ENCODE measurements at places on chromosomes 4 and X.

GRCh38 chr4:85420831-85421230 is 54.1 kb upstream of the ARHGAP24 start:
- no peak for DNase-seq

GRCh38 chr4:46870411-46870810 is 38.6 kb downstream of the COX7B2 start:
- DNase-seq, result no peak

GRCh38 chr4:152894673-152895072 is 41.5 kb upstream of the FHDC1 start:
- DNase-seq, result no peak

DNA sequence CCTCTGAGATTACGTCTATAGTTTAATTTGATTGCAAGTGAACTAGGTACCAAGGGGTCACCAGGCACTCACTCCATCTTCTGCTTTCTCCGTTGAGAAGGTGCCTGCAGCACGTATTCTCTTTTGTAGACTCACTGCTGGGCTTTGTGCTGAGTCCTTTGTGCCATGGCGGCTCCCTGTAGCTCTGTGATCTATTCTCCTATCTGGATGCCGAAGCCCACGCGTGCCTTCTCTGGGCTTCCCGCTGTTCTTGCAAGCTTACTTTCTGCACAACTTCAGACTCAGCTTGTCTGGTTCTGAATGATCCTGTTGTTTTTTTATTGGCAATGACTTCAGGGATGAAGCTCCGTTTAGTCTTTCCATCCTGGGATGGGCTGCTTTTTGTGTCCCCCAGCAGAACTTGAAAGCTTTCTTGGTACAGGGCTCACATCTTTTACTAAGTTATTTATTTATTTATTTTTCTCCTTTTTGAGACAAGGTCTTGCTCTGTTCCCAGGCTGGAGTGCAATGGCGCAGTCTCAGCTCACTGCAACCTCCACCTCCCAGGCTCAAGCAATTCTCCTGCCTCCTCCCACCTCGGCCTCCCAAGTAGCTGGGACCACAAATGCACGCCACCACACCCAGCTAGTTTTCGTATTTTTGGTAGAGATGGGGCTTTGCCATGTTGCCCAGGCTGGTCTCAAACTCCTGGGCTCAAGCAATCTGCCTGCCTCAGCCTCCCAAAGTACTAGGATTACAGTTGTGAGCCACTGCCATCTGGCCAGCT is 100.9 kb upstream of the NKX1-1 start:
- DNase-seq, result no peak

DNA sequence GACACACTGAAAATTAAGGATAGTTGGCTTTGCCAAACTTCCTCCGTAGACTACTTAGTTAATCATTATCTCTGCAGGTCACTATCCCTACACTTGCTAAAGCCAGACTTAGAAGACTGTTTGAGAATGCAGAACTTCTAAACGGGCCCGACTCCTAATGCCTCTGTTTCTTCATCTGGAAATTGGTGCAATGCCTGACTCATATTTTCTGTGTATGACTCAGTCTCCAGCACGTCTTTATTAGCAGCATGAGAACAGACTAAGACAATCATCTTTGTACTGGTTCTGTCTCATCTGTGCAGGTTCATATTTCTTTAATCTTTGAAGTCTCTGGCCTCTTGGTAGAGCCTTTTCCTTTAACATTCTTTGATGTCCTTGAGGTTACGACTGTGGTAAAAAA is 411.9 kb upstream of the ACTRT1 start:
- no peak for DNase-seq

GRCh38 chr4:182521011-182521410 is 277.8 kb downstream of the TENM3 start:
- no peak for DNase-seq

- no peak for DNase-seq
Observed at GRCh38 chr4:185730849-185731608, 81.0 kb downstream of the SORBS2 start.

DNA sequence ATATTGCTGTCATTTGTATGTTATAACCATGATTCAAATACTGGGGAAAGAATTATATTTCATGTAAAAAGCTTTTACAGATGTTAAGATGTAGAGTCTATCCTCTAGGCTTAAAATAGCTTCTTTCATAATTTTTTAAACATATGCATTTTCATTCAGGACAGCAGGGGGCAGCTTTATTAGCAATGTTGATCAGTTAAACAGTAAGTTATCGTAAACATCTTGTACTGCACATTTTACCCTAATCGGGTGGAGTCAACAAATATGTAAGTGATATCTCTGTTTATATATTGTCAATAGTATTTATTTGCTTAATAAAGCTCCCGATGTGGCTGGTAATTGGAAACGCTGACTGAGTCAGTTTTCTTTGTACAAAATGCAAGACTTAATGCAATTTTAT is 142.5 kb upstream of the MED14 start:
- DNase-seq, result no peak

All from stimulated activated CD4-positive, alpha-beta T cell treated with anti-CD3 and anti-CD28 coated beads, Interleukin-12 subunit alpha, Interleukin-12 subunit beta, amount 100 ng/mL, for 4 hours (primary cell).